ENCODE measurements at places on chromosomes 4 and X.
A peak's percentile ranks its signal among the peaks of the same experiment; 100 is the strongest.

DNA sequence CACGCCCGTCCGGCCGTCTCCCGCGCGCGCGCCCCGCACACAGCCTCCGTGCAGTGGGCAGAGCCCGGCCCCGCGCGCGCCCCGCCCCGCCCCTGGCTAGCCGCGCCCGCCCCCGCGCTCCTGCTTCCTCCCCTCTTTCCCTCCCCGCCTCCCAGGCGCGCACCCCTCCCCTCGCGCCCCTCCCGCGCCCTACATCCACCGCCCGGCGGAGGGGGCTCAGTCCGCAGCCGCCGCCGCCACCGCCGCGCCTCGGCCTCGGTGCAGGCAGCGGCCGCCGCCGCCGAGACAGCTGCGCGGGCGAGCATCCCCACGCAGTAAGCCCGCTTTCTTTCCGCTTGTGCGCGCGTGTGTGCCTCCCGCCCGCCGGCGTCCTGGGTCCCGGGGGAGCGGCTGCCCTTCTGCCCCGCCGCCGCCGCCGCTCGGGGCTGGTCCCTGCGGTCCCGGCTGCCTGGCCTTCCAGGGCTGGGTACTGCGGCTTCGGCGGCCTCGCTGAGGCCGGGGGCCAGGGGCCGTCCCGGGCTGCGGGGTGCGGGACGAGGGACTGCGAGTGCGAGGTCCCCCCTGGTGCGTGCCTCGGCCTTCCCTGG, at the start of gene FHL1:
TSS of gene FHL1 (plus strand) at position 219 of the 587 bp plus-strand sequence.
- DNase-seq: peak; percentile 55

- no peak for DNase-seq
Observed at GRCh38 chr4:87017580-87018342, 83.0 kb downstream of the AFF1 start.

GRCh38 chrX:21047034-21047455, 327.2 kb upstream of the CNKSR2 start:
- DNase-seq: no peak

DNA sequence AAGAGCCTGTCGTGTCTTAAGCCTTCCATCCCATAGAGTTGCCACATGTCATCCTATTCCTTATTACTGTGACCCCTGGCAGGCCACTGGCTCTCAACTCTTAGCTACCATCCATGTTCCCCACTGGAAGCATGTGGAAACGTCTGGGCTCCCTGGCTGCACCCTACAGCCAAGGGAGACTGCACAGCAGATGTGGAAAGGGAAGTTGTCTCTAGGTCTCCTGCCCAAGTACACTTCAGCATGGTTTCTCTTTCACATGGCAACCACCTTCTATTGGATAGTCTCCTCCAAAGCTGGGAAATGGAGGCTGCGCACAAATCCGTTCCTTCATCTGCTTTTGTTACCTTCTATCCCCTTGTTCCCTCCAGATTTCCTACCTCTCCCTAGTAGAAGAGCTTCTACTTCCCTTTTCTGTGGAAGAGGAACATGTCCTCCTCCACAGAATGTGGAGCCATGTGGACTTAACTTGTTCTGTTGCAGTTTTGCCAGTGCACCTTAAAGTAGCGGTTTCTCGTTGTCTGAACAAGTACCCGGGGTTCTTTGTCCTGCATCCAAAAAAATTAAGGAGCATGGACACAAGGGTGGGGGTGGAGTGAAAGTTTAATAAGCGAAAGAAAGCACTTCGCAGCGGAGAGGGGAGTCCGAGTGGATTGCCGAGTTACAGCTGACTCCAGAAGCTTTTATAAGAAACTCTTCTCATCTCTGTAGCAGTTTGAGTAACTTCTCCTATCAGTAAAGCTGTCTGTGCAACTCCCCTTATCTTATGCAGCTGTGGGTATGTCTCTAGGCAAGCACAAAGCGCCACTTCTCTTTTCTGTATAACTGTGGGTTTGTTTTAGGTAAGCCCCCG, 52.5 kb downstream of the HMGB2 start:
- DNase-seq: no peak

DNA sequence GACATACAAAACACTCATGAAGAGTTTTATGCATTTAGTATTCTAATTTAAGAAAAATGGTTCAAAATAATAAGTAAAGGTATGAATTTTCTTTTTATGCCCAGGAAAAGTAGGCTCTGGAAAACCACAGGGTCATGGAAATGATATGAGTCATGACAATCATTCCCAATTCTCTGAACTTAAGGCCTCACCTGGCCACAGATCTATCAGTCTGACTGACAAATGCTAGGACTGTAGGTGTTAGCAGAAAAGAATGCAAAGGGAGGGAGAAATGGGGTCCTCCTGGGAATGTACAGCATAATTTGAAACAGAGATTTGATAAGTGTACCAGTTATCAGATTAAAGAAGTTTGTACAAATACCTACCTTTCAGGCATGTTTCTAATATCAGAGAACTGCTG, 270.5 kb upstream of the ARSJ start:
- no peak for DNase-seq

DNA sequence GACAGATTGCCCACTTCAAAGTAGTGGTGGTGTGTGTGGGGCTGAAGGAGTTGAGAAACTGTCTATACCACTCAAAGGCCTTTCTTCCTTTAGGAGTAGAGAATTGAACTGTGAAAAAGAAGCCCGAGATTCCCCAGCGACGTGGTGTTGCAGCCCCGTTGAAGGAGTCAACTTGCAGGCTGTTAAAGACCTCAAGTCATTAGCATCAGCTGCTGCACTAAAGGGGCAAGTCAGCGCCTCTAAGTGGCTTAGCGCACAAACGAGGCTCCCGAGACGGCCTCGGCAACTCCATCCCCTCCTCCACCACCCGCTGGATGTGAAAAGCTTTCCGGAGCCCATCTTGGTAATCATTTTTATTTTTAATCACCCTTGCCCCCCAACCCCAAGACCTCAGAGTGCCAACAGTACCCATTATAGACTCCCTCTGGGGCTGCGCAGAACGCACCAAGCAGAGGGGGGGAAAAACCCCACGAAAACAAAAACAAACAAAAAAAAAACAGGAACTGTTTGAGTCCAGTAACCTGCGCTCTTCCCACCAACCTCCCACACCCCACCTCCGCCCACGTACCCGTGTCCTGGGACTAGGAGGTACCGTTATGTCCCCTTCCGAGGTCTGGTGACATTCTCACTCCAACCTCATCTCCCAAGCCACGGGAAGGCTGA, 913 bp upstream of the PRDM8 start:
- no peak for DNase-seq

DNA sequence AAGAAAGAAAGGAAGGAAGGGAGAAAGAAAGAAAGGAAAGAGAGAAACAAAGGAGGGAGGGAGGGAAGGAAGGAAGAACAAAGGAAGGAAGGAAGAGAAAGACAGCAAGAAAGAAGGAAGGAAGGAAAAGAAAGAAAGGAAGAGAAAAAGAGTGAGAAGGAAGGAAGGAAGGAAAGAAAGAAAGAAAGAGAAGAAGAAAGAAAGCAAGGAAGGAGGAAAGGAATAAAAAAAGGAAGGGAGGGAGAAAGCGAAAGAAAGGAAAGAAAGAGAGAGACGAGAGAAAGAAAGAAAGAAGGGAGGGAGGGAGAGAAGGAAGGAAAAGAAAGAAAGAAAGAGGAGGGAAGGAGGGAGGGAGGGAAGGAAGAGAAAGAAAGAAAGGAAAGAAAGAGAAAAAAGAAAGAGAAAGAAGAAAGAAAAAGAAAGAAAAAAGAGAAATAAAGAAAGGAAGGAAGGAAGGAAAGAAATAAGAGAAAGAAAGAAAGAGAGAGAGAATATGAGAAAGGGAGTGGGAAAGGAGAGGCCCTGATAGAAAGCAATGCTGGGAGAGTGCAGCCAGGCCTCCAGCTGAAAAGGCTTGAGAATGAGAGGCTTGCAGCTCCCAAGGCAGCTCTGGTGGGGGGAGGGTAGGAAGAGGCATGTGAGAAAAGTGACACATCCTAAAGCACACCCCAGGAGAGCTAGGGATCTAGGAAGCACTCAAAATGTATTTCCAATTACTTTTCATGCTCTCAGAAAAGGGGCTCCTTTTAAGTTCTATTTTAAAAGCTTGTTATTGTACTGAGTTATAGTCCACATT, 134.0 kb upstream of the ZIC3 start:
- DNase-seq: no peak

DNA sequence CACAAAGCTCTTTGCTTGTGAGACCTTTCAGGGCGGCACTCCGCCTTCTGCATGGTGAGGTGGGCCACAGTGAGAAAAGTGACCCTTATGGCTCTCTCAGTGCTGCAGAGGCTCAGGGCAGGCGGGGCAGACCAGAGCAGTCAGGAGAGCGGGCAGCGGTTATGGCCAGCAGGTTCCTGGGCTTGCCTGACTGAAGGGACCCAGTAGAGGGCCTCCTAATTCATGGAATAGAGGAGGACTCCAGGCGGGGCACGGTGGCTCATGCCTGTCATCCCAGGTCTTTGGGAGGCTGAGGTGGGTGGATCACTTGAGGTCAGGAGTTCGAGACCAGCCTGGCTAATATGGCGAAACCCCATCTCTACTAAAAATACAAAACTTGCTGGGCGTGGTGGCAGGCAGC, 91.4 kb downstream of the CLNK start:
- no peak for DNase-seq

DNA sequence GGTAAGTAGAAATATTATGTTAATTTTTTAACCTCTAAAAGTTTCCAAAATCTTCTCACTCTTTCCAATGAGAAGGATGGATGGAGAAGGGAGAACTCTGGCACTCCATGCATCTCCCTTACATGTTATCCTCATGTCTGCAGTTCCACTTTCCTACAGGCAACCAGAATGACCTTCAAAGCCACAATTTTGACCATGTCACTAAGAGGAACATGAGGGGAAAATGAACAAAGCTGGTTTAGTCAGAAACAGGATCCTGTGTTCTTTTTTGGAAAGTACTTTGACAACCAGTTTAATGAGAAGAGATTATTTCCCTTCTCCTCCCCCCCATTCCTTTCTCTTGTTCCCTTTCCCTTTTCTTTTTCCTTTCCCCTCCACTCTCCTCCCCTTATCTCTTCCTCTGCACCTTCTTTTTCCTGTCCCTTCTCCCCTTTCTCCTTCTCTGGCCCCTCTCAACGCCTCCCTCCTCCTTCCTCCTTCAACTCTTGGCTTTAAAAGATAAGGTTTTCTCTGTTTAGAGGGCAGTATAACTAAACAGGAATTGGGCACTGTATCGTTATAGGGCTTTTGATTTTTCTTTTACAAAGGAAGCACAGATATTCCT, 42.5 kb downstream of the DTHD1 start:
- no peak for DNase-seq

DNA sequence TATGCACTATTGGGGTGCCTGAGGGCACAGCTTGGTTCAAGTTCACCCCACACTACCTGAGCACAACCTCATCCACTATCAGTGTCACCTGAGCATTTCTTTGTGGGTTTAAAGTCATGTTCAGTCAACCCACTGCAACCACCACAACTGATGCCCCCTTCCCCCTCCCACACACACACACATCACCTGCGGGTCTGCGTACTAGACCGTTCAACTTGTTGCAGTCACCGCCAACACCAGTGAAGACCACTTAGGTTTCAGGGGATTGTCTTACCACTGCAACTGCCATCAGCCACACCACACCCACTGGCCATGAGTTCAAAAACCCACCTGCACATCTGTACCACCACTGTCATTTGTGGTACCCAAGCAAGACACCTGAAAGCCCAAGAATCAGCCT, 355.0 kb downstream of the SH3BGRL start:
- DNase-seq: no peak

DNA sequence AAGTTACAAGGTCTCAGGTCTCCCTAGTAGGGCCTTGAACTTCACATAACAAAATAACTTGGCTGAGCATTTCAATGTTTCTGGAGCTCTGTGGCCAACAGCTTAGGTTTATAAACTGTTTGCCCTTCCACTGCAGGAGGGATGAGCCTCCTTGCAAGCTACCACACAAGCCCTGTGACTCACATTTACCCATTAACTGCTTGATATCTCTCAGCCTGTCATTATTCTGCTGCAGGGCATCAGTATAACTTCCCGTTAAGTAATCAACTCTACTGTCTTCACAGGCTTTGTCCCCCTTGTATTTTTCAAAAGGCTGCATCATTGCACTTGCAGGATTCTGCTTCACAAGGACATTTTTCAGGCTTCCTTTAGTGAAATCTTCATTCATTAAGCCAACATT, 151.7 kb upstream of the CXCL13 start:
- no peak for DNase-seq

- DNase-seq: no peak
Observed at GRCh38 chr4:158970812-158971211, 132.1 kb upstream of the RAPGEF2 start.

GRCh38 chr4:173415092-173415491, 16.2 kb upstream of the SCRG1 start:
- no peak for DNase-seq

Data from stimulated activated CD4-positive, alpha-beta T cell treated with anti-CD3 and anti-CD28 coated beads, Interleukin-12 subunit alpha, Interleukin-12 subunit beta, amount 100 ng/mL, for 4 hours (primary cell).